Inflammatory macrophage (primary cell): ENCODE measurements at places on chromosomes 4 and X.

DNA sequence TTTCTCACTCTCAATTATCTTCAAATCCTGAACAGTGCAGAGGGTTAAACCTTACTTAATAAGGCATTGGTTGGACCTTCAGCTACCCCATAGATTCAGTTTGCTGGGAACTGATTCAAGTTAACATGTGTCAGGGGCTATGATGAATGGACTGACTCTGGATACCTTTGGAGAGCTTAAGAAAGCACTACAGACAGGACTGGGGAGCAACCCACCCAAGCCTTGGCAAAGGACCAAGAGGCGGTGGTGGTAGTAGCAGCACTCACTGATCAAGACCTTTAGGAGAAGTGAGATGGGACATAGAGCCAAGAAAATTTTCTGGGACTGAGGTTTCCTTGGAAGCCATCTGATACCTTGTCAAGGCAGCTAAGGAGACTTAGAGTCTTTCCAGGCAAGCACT lies 43.0 kb upstream of the TAPT1 start:
- DNase-seq: no peak

DNA sequence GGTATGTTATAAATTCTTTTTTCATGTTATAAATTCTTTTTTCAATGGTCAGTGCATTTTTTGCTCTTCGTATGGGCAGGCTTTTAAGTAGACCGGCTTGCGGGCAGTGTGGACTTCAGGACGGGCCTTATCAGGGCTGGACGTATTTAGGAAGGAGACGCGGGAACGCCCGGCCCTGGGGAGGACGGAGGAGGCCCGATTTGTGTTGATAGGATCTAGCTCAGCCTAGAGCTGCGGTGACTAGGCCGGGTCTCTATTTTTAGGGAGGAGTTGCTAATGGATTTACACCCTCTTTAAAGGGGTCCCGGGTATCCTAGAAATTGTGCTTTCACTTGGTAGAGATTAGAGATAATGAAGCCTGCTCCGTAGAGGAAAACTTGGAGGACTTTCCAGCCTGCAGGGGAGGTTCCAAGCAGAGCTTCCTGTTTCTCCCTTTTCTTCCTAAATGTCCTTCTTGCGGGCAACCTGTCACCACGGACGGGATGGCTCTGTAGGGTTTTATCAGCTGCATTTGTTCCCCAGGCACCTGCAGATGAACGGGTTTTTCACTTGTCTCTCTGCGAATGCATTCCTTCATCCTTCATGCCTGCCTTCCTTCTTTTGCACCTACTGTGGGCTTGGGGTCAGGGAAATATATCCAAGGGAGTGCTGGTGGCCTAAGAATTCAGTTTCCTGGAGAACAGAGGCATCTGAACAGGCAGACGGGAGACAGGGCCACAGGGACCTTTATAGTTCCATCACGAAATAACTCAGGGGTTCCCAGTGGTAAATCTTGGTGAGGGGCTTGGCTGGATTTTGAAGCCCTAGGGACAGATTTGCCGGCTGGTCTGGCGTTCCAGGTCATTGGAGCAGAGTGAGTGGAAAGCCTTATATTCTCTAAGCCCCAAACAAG lies 1.4 kb downstream of the CD99 start:
- DNase-seq: peak; percentile 44

DNA sequence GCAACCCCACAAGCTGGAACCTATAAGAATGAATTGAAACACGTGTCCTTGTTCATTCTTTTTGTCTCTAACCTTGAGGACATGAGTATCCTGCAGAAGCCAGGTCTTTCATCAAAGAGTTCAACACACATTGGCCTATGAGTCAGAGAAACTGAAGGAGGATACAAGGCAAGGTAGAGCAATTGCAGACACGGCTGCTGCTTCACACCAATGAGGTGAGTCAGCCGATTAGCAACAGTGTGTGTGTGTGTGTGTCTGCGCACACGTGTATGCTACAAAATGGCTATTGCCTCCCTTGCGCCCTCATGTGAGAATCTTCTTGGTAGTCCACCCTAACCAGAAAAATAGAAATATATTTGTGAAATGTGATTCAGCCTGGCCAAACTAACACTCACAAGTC lies 1477.7 kb upstream of the IGFBP7 start:
- DNase-seq: no peak

- DNase-seq: peak; percentile 56
Measured at GRCh38 chr4:107719207-107719921, 670 bp downstream of the PAPSS1 start.

GRCh38 chr4:6452116-6452896 lies 20.1 kb downstream of the PPP2R2C start:
- DNase-seq: no peak
